ENCODE measurements at places on chromosomes 3 and 15.
A peak's percentile ranks its signal among the peaks of the same experiment; 100 is the strongest.

GRCh38 chr3:60759439-60759838 lies 491.8 kb downstream of the FHIT start:
- H3K27ac ChIP-seq = no peak overlapping the region
- no peak for DNase-seq
- no peak overlapping the region for H3K4me3 ChIP-seq
- H3K36me3 ChIP-seq = no peaks in the 10 kb centered on the region
- H3K27me3 ChIP-seq = no peaks in the 10 kb centered on the region

DNA sequence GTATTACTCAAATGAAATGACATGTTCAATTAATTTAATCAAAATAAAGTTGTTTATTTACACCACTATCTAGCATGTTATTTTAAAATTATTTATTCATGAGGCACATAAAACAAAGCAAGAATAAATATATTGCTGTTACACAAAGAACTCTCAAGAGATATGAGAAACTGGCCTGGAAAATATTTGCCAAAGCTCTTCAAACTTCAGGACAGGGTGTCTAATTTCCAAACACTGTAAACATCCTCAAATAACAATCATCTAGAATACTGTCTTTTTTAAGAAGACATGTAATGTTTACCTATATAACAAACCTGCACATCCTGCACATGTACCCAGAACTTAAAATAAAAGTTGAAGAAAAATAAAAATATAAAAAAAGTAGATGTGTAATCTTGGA lies 876.6 kb downstream of the TUSC7 start:
- H3K4me1 ChIP-seq = no peaks in the 10 kb centered on the region
- no peak for DNase-seq
- H3K4me3 ChIP-seq = no peak overlapping the region
- H3K27ac ChIP-seq = no peak overlapping the region

GRCh38 chr3:122406198-122406597 lies 9.7 kb downstream of the WDR5B start:
- H3K4me1 ChIP-seq = peaks cover 5% of the 10 kb centered on the region
- no peak overlapping the region for H3K4me3 ChIP-seq
- no peak for DNase-seq
- no peak overlapping the region for H3K27ac ChIP-seq
- no peaks in the 10 kb centered on the region for H3K27me3 ChIP-seq

DNA sequence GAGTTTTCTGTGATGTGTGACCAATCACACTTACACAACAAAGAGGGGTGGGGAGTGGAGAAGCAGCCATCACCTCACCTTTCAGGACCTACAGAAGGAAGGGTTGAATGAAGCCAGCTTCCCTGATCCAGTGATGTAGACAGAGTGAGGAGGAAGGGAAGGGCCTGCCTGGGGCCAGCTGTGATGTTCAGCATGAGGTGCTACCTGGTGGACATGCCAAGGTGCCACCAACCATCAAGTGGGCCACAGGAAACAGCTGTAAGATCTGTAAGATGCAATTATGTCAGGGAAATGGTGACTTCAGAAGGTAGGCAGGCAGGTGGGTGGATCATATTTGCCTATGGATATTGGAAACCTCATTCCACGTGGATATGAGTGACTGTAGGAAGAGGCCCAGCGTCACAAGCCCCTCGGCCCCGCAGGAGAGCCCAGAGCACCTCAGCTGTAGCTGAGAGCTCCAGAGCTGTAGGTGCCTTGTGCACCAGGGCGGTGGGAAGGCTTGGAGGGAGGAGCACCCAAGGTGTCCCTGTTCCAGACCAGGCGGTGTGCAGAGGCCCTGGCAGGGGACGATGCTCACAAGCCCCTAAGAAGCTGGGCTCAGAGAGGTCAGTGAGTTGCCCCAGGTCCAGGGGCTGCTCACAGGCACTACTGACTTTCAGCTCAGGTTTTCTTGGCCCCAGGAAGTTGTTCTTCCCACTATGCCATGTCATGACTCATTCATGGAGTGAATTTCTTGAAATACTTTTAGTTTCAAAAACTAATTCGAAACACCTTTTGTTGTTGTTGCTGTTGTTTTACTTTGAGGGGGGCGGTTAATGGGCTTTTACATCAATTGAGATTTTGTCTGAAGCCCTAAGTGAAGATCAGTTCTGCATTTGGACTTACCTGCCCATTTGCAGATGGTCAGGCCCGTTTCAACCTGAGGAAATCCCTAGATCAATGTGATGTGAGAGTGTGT lies 94.2 kb upstream of the ALDH1A3 start:
- H3K27me3 ChIP-seq = no peaks in the 10 kb centered on the region
- no peak for DNase-seq
- no peaks in the 10 kb centered on the region for H3K4me1 ChIP-seq

DNA sequence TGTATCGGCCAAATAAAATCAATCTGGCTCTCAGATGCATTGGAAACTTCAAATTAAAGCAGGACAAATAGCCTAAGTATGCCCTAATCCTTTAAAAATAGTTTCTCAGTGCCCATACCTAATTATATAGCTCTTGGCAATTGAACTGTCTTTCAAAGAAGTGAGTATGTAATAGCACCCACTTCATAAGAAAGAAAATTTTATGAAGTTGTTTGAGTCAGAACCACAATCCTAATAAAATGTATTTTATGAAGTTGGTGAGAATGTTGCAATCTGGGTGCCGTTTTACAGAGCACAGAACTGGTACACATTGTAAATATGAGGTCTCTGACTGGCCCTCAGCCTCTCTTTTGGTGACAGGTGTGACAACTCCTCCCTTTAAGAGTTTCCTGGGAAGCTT lies 45.4 kb downstream of the EPHB1 start:
- no peak for DNase-seq
- no peaks in the 10 kb centered on the region for H3K4me1 ChIP-seq
- H3K27me3 ChIP-seq = no peaks in the 10 kb centered on the region

DNA sequence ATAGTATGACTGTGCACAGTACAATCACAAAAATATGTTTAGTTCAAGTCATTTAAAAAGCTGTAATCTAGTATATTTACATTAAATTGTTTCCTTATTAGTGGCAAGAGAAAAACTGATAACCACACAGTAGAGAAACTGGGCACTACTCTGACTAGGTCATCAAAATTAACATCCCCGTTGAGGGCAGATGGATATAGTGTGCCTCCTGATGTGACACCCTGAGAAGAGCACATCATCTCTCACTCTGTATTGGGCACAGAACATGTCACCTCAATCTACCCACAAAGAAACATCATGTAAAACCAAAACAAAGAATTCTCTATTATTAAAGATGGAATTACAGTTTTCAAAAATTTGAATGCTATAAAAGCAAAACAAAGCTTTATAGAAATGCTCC lies 221.9 kb upstream of the NANOGP8 start:
- H3K4me1 ChIP-seq = peaks cover 39% of the 10 kb centered on the region
- no peaks in the 10 kb centered on the region for H3K36me3 ChIP-seq
- H3K4me3 ChIP-seq = no peak overlapping the region
- no peak for DNase-seq

GRCh38 chr3:40299721-40300335 lies 9.7 kb upstream of the EIF1B start:
- peaks cover 12% of the 10 kb centered on the region for H3K4me1 ChIP-seq
- no peak overlapping the region for H3K4me3 ChIP-seq
- no peak for DNase-seq
- no peaks in the 10 kb centered on the region for H3K27me3 ChIP-seq
- H3K27ac ChIP-seq = peak overlapping the region; percentile 42

- no peaks in the 10 kb centered on the region for H3K4me1 ChIP-seq
- no peak for DNase-seq
- no peak overlapping the region for H3K27ac ChIP-seq
- H3K4me3 ChIP-seq = no peak overlapping the region
- no peaks in the 10 kb centered on the region for H3K27me3 ChIP-seq
- H3K36me3 ChIP-seq = no peaks in the 10 kb centered on the region
These were observed 216.9 kb downstream of the ZBTB20 start for GRCh38 chr3:114929971-114930732.

GRCh38 chr3:165347526-165347925 lies 151.3 kb upstream of the SLITRK3 start:
- no peak overlapping the region for H3K27ac ChIP-seq
- no peaks in the 10 kb centered on the region for H3K27me3 ChIP-seq
- no peak for DNase-seq
- no peak overlapping the region for H3K4me3 ChIP-seq
- H3K4me1 ChIP-seq = no peaks in the 10 kb centered on the region

DNA sequence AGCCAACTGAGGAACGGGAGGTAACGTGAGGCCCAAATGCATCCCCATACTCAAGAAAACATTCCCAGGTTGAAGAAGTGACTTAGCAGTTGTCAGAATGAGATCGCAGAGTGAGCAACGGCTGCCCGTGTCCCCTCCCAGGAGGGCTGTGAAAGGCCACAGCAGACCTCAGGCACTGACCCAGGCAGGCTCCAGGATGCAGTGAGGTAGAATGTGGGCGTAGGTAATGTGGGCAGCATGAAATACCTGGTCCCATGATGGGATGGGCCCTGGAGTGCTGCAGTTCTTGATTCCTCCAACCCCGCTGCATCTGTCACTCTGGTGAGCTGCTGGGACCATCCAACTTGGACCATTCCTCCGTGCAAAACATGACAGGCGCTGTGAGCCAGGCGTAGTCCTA lies 74.8 kb downstream of the NSMCE3 start:
- no peaks in the 10 kb centered on the region for H3K36me3 ChIP-seq
- H3K27ac ChIP-seq = no peak overlapping the region
- H3K27me3 ChIP-seq = peaks cover 14% of the 10 kb centered on the region
- no peak overlapping the region for H3K4me3 ChIP-seq

GRCh38 chr15:94547711-94548110 lies 316.4 kb downstream of the MCTP2 start:
- DNase-seq = no peak
- no peaks in the 10 kb centered on the region for H3K36me3 ChIP-seq
- no peak overlapping the region for H3K27ac ChIP-seq
- H3K4me1 ChIP-seq = no peaks in the 10 kb centered on the region
- H3K27me3 ChIP-seq = no peaks in the 10 kb centered on the region
- no peak overlapping the region for H3K4me3 ChIP-seq

DNA sequence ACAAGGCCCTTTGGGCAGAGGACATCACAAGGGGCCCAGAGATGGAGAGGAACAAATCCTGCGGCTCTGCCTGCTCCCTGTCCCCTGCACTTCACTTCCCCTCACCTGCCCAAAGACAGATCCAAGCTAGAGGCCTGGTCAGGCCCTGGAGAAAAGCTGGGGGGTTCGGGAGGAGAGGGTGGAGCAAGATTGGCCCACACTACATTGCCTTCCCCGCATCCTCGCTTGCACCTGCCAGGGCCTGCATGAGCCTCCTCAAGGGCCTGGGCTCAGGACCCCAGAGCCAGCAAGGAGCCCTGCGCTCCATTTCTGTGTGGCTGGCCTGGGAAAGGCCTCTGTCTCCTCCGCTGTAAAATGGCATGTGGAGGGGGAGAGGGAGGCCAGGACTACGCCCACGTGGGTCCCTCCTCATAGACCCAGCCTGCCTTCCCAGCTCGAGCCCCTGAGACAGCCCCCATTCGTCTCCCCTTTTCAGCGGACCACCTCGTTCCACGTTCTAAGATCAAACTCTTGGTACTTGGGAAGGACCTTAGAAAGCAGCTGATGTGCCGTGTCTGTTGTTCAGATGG lies 106.0 kb downstream of the HMG20A start:
- H3K36me3 ChIP-seq = no peaks in the 10 kb centered on the region
- no peak overlapping the region for H3K27ac ChIP-seq
- no peak for DNase-seq
- H3K27me3 ChIP-seq = no peaks in the 10 kb centered on the region
- H3K4me3 ChIP-seq = no peak overlapping the region
- H3K4me1 ChIP-seq = peaks cover 13% of the 10 kb centered on the region

DNA sequence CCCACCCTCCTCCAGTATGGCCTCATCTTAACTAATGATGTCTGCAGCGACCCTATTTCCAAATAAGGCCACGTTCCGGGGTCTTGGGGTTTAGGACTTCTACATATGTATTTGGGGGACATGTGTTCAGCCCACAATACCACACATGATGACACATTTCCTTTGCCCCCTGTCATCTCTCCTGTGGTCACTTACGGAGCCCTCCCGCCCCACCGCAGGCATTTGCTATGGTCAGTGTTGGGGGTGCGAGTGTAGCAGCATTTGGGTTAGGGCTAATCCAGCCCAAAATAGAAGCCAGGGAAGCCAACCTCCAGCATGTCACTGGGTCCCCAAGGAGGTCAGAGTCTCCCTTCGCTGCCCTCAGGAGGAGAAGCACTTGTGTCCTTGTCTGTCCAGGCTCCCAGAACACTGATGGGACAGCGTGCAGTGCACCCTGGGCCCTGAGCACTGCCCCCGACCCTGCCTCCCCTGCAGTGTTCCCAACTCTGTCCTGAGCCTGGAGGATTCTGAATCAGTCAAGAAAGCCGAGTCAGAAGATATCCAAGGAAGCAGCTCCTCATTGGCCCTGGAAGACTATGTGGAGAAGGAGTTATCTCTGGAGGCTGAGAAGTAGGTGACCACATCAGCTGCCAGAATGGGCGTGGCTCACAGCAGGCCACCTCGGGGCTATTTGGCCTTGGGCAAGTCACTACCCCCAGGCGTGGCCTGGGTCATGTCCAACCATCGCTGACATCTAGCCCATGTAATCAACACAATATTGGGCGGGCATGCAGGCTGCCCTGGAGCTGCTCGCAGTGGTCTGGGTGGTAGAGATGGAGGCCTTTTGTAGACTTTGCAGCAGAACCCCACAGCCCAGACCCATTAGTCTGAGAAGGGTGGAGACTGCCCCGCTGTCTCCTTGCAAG lies 46.9 kb upstream of the FGD5 start:
- no peak for DNase-seq
- no peaks in the 10 kb centered on the region for H3K27me3 ChIP-seq
- H3K4me1 ChIP-seq = no peaks in the 10 kb centered on the region
- no peaks in the 10 kb centered on the region for H3K36me3 ChIP-seq

DNA sequence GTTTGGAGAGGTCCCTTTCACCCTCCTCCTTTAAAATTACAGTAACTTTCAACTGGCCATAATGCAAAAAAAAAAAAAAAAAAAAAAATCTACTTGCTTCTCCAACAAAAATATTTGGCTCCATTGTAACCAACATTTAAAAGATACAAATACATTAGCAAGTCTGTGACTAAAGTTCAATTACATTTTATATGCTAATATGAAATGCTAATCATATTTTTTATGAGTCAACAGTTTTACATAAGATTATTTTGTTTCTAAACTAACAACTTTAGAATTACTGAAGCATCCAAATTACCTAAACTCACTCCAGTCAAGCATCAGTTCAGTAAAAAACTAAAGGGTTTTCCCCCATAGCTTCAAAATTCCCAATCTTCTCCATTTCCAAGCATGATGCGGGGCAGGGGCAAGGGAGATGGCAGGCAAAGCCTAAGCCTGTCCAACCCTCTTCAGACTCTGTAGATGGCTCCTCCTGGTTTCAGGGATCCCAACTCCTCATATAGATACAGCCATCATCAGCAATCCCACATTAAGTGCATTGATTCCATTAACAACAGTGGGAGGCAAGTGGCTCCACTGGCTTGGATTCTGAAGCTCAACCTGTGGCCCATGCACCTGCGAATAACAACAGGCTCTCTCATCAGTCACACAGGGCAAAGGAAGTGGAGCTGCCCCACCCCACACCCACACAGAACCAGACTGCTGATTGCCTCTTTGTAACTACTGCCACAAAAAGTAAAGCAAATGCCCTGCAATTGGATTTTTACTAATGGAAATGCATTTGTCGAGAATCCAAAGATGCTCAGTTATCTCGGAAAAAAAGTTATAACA lies 15.0 kb downstream of the SFMBT1 start:
- H3K4me3 ChIP-seq = no peak overlapping the region
- H3K4me1 ChIP-seq = no peaks in the 10 kb centered on the region
- no peak overlapping the region for H3K27ac ChIP-seq

GRCh38 chr15:64950888-64951287 lies 38.8 kb downstream of the SPG21 start:
- no peak overlapping the region for H3K27ac ChIP-seq
- no peak overlapping the region for H3K4me3 ChIP-seq
- peaks cover 7% of the 10 kb centered on the region for H3K36me3 ChIP-seq
